Left renal pelvis (tissue), 4 donors: ENCODE measurements at places on chromosomes 1 and 21. TPM values are rescaled to one million over a fixed set of nuclear protein-coding genes. Genes with fewer than 3 reads are reported as not detected.

DNA sequence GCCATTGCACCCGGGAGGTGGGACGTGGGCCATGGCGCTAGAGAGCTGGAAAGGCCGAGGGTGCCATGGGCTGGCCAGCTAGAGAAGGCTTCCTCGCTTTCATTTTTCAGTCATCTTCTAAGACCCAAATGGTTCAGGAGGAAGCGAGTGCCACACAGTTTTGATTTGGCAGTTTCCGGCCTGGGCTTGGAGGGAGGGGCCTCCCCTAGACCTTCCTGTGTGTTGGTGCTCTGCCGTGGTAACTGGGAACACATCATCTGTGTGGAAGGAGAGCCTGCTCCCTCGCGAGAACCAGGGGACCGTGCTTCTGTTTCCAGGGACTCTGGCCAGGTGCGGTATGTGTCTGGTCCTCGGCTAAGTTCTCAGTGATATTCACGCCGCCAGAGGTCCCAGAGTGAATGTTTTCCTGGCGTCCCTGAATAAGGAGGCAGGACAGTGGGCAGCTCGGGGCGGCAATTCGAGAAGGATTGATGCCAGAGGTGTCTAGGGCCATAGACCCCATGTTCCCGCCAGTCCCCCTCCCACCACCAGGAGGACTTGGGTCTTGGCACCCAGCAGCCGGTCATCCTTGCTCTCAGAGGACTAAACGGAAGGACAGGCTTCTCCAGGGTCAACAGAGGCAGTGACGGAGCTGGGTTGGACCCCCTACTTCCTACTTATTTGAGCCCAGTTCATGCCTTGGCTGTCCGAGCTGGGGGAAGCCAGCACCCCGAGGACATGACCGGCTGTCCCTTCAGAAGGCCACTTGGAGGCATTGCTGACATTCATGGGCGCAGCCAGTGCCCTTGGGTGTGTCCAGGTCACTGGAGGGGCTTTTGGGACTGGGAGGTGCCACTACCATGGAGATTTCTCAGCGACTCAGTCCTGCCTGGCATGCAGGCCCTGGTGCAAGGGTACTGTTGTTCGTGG lies 2.7 kb upstream of the NPHP4 start:
- no peak for DNase-seq

ACTL8 gene
- not detected for polyA plus RNA-seq

DNA sequence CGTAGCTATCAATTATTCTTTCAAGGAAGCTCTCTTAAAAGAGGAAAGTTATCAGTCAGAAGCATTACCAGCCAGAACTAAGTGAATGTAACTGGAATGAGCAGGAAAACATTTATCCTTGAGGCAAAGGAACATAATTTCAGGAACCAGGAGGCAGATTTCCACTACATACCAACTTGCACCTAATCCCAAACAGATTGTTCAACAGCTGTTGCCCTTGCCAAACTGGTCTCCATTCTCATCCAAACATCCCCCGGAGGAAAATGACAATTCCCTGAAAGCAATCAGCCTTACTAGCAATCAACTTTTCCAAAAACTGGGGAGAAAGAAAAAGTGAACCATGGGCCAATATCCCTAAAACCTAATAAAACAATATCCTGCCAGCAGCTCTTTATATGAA lies 35.0 kb downstream of the ENAH start:
- DNase-seq, result no peak

NEK2 gene
- polyA plus RNA-seq, result 17.2 TPM

SPRR2B gene
- polyA plus RNA-seq, result not detected

- DNase-seq, result no peak
Measured at GRCh38 chr21:45323487-45324311, 36.0 kb upstream of the POFUT2 start.

GRCh38 chr1:11617314-11617713 lies 36.9 kb downstream of the FBXO2 start:
- no peak for DNase-seq

GRCh38 chr1:7036386-7036785 lies 251.1 kb downstream of the CAMTA1 start:
- DNase-seq, result no peak

DNA sequence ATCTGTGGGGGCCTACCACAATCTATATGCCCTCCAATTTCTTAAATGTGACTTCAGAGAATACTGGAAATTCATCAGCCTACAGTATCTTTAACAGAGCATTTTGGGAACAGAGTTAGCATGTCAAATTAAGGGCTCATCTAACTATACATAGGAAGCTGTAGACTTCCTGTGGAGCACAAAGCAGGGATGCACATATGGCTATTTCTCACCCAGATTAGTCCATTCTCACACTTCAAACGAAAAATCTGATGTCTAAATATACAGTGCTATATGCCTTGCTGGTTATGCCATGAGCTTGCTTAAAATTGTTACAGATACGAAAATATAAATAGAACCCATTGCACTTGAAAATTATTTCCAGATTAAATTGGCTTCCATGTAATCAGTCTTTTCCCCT lies 1922.8 kb downstream of the MRPL39 start:
- no peak for DNase-seq

SARS1 gene
- polyA plus RNA-seq, result 131 TPM

SCP2 gene
- polyA plus RNA-seq, result 141 TPM

DNA sequence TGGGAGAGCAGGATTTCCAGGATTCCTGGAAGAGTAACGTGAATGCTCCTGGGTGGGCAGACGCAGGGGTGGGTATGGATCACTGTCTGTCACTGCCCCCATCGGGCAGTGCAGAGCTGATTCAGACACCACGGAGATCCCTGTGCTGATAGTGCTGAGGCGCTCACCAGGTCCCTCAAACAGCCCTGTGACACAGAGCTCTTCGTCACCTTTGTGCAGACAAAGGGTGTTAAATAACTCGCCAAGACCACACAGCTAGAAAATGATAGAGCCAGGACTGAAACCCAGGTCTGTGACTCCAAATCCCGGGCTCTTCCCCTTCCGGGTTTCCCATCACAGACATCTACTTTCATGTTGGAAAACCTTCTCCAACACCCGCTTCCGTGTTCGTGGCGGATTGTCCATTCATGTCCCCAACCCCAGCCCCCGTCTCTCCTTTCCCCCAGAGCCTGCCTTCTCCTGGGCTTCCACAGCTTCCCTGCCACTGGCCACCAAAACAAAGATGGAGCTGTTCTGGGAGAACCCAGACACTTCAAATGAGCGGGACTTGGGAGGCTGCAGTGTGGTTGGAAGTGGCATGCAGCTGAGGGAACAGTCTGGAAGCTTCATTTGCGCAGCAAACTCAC lies 2.6 kb downstream of the EFHD2 start:
- no peak for DNase-seq

GRCh38 chr21:44616591-44616926 lies 4.7 kb downstream of the KRTAP10-8 start:
- no peak for DNase-seq

GRCh38 chr1:36836196-36836883 lies 198.0 kb downstream of the GRIK3 start:
- no peak for DNase-seq

PLA2G4A gene
- polyA plus RNA-seq, result 10.2 TPM

DNA sequence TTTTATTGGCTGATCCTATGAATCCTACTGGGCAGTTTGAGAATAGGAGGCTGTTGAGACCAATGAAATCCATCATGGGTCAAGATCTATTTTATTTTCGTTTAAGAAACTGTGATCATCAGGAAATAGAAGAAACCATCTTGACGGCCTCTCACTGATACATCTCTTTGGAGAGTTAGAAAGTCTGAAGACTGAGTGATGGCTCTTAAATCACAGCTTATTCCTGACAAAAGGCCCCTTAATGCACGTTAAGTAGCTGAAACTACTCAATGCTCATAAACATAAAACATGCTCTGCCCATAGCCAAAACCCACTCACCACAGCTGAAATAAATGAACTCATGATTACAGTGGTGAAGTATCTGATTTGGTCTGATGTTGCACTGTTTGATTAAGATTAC lies 784.5 kb upstream of the NEGR1 start:
- no peak for DNase-seq

ANGPTL3 gene
- polyA plus RNA-seq, result 9.7 TPM

WNT9A gene
- polyA plus RNA-seq, result 1.6 TPM

- DNase-seq, result no peak
Measured at GRCh38 chr1:154272999-154273563, 652 bp downstream of the HAX1 start.

- DNase-seq, result no peak
Measured at GRCh38 chr1:53526451-53527101, 67.4 kb downstream of the DMRTB1 start.

GRCh38 chr1:246875041-246876026 lies 56.4 kb downstream of the AHCTF1 start:
- no peak for DNase-seq

DNA sequence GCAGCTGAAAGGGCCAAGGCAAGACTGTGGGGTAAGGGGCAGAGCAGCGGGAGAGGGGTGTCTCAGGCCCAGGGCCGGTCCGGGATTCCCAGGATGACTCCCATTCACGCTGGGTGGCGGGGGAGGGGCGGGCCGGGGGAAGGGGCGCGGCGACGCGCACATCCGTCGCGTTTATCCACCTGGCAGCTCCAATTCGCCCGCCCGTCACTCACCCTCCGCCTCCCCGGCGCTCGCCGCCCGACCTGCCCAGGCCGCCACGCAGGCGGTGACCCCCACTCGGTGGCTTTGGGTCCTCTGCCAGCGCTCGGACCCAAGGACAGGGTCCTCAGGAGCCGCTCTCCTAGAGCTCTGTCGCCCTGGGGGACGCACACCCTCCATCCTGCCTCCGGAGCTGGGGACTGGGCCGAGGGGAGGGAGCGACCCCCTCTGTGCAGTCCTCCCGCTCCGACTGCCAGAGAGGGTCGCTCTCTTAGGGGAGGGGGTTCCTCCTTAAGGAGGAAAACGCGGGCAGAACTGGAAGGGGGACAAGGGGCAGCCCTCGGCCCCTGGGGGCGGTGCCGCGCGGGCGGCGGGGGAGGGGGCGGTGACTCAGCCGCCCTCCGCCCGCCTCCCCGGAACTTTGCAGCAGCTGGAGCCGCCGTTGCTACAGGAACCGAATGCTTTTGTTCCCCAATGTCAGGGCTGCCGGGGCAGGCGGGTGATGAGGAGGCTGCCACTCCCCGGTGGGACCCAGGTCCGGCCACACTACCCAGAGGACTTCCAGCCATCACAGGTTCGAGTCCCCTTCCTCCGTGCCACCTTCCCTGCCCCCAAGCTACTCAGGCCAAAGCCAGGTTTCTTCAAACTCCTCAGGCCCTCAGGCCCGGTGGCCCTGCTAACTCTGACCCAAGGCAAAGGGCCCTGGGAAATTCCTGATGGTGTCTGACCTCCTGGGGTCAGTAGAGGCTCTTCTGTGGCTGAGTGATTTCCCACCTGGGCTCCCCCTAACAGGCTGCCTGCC lies 3.4 kb downstream of the ADGRB2 start:
- no peak for DNase-seq

DNA sequence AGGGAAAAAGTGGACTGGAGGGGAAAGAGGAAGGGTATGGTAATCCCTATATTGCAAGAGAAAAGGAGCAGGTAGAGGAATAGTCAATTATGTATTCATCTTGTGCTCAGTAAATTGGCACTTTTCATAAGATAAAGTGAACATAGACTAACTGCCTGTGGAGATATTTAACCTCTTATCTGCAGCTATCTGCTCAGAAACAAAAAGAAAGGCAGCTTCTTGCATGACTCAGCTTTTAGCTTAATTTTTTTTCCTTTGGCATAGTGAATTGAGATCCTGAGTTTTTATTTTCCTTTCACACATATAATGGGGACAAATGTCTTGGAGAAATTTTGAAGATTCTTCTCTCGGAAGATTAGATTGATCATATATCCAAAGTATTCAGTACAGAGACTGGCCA lies 127.6 kb upstream of the F3 start:
- DNase-seq, result no peak

DNA sequence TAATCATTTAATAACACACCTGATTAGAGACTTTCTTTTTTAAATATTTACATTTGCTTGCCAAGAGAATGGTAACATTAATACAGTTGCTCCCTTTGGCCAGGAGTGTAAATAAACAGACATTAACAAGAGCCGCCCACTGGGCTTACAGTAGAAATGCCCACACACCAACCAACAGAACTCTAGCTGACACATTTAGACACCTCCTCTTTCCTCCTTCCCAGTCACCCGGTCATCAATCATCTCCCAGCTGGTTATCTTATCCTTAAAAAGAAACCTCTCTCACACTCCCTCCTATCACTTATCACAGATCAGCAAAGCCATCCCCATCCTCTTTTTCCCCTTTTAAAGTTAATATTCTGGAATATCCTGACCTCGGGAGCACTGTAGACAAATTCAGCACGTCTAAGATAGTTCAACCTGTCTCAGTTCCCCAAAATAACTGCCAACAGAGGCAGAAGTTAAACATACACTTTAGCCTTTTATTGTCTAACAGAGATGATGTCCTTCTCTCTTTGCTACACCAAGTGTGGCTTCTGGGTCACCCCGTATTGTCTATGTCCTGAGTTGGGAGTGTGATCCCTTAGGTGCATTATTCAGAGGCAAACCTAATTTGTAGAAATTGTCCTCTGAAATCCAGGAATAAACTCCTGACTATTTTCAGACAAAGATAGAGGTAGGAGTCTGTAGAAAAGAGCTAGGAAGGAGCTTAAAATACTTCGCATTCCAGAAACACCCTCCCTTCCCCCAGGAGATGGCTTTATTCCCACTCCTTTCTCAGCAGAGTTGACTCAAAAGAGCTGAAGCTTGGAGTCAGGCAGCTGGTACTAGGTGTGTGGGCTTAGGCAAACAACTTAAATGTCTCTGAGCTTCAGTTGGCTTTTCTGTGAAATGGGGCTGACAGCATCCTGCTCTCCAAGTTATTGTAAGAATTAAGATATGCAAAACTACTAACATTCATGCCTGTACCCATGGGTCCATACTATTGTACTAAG lies 8.8 kb downstream of the MYCL start:
- no peak for DNase-seq

ZNF691 gene
- polyA plus RNA-seq, result 13.6 TPM

DNA sequence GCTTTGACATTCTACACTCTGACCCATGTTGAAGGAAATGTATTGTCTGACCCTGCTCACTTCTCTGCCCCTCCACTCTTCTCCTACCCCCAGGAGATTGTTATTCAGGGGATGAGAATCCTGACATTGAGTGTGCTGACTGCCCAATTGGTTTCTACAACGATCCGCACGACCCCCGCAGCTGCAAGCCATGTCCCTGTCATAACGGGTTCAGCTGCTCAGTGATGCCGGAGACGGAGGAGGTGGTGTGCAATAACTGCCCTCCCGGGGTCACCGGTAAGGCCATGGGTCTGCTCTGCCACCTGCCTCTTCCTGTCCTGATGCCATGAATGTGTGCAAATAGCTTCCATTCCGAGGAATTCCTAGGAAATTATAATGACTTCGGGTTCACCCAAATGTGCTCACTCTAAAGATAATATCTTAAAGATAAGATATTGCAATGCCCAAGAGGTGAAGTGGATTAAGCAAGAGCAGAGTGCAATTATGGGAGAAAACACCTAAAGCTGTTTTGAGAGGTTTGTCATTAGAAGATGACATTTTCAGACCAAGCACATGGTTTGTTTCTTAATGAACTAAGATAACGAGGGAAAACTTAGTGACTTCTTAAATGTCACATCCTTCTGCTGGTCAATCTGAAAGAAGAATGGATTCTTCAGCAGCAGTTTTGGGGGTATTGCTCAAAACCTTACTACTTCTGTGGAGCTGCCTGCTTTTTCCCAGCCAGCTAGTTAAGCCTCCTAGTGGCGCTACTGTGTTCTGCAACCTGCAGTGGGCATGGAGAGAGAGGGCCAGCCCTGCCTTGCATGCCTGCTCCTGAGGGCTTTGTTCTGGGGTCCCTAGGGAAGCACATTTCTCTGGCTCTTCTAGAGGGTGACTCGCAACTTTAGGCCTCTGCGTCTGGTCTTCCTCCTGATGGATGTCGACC lies 41.6 kb downstream of the LAMC2 start:
- no peak for DNase-seq
